ENCODE measurements at places on chromosomes 1 and 21. TPM values are rescaled to one million over a fixed set of nuclear protein-coding genes. Genes with fewer than 3 reads are reported as not detected.

GRCh38 chr1:113244112-113244820 is 146.0 kb upstream of the MAGI3 start:
- no peak overlapping the region for H3K4me3 ChIP-seq
- no peak for DNase-seq
- H3K27ac ChIP-seq, result no peak overlapping the region
- peaks cover 14% of the 10 kb centered on the region for H3K4me1 ChIP-seq

DNA sequence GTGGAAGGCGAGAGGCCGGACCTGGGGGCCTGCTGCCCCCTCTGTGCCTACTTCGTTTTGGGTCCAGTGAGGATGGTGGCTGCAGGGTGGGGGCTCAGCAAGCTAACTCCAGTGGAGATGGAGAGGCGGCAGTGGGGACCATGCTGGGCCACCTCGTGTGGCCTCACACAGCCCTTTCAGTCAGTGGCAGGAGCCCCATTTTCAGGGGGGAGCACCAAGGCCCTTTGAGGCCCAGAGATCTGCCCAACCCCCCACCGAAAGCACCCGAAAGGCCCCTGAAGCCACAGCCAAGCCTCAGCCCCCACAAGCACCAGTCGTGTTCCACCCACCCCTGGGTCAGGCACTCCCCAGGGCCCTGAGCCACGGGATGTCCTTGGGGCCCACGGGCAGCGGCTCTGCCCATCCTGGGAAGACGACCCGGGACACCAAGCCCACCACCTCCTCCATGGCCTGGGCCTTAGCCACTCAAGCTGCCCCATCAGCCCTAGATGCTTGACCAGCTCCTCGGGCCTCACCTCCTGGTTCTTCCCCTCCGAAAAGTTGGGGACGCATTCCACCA is 345 bp downstream of the FTCD start:
- H3K4me1 ChIP-seq, result peaks cover 10% of the 10 kb centered on the region
- no peak overlapping the region for H3K4me3 ChIP-seq
- DNase-seq, result no peak
- no peaks in the 10 kb centered on the region for H3K27me3 ChIP-seq
- H3K36me3 ChIP-seq, result no peaks in the 10 kb centered on the region
- H3K27ac ChIP-seq, result no peak overlapping the region

SH2D1B gene
- not detected for total RNA-seq

F13B gene
- total RNA-seq, result not detected

Measured in neural progenitor cell (in vitro differentiated cells).